CD4-positive, CD25-positive, alpha-beta regulatory T cell (primary cell): ENCODE measurements at places on chromosomes 12 and 14.

DNA sequence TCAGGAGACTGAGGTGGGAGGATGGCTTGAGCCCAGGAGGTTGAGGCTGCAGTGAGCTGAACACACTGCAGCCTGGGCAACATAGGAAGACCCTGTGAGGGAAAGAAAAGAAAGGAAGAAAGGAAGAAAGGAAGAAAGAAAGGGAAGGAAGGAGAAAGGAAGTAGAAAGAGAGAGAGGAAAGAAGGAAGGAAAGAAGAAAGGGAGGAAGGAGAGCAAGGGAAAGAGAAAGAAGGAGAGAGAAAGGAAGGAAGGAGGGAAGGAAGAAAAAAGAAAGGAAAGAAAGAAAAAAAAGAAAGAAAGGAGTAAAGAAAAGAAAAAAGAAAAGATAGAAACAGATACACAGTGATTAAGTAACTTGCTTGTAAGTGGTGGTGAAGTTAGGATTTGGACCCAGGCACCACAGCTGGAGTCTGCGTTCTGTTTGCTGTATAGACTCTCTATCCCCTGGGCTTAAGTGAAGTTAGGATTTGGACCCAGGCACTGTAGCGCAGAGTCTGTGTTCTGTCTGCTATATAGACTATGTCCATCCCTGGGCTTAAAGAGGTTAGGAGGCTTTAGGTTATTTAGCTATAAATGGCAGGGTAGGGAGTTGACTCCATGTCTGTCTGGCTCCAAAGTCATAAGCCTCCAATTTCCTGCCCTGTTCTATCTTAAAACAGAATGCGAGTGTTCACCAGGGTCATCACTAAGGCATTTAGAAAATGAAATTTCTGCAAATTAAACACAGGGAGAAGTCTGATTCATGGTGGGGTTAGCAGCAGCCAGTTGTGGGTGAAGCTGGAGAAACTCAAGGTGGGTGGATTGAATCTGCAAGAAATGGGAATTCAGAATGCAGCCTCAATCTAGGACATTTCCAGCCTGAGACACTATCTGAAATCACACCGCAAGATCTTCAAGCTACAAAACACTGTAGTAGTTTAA, 13.3 kb upstream of the C12orf75 start:
- no peak for DNase-seq

- no peak for DNase-seq
Observed at GRCh38 chr14:94770251-94770749, 387 bp upstream of the GSC start.

- no peak for DNase-seq
Observed at GRCh38 chr12:88946372-88946997, 366.2 kb upstream of the KITLG start.

DNA sequence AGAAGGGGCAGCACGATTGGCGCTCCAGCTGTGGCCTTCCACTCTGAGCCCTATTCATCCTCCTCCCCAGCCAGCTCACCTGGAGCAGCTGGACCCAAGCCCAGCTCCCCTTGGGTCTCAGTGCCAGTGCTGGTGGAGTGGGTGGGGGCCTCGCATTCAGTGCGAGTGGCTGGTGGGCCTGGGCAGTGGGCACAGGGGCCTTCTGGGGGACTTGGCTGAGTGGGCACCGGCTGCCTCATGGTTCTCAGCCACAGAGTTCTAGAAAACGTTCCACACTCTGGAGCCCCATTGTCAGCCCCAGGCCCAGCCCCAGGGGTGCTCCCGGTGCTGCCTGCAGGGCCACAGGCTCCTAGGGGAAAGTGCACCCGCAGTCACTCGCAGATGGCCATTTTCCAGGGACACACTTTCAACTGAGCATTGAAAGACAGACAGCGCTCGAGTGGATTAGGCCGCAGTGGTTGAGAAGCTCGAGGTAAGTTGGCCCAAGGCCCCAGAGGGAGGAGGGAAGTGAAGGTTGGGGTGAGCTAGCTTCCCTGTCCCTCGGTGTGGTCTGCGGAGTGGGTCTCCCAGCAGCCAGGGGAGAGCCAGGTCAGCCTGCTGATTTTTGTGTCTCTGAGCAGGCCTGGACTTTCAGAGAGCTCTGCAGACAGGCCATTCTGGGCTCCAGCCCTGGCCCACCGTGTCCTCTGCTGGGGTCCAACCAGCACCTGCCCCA, 3.8 kb downstream of the CLBA1 start:
- no peak for DNase-seq

GRCh38 chr14:75711105-75711795, 50.2 kb downstream of the TTLL5 start:
- no peak for DNase-seq

DNA sequence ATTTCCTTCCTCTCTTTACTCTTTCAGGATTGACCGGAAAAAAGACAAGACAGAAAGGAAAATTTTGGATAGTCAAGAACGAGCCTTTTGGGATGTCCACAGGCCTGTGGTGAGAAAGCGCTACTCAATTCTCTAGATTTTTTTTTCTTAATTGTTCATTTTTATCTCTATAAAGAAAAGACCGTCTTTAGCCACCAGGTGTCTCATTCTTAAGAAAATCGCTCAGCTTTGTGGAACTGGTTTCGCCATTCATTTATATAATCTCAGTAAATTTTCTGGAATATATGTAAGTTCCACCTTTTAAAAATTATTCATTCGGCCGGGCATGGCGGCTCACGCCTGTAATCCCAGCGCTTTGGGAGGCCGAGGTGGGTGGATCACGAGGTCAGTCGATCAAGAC, 421.1 kb downstream of the DPF3 start:
- no peak for DNase-seq

DNA sequence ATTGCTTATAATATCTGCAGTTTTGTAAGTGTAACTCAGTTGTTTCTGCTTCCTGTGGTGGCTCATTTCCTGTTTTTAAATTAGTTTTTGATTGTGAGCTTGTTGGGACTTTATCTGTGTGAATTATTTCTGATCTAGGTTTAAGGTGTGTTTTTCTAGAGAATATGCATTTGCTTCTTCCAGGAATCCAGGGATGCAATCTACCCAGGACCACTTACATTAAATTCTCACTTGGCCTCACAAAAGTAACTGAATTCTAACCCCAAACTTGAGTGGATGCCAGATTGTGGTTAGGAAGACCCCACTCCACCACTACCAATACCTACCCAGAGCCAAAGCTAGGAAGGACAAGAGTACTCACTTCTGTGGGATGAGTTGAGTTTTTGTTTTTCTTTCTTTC, 11.9 kb downstream of the STYX start:
- DNase-seq = no peak

GRCh38 chr12:95096378-95096777, 23.0 kb upstream of the NR2C1 start:
- DNase-seq = no peak
